ENCODE measurements at places on chromosomes 13 and 19.

DNA sequence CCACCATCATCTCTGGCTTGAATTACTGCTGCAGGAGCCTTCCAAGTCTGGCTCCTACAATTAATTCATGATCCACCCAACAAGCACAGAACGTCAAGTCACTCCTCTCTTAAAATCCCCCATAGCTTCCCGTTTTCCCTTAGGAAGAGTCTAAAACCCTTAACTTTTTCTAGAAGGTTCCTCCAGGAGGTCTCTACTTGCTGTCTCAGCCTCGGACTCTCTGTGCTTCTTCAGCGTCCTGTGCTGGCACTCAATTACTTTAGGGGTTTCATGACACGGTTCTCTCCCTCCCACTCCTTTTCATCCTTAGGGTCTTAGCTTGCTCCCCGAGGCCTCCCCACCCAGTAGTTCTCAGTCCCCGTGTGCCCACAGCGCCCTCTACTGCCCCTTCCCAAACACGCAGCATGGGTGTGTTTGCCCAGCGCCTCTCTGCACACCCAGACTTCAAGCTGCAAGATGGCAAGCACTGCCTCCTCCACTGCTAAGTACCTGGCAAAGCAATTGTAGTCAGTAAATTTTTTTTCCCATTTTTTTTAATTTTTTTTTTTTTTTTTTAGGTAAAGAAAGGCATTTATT is 25.8 kb upstream of the MAP3K10 start:
- DNase-seq, result peak; percentile 55

- DNase-seq, result no peak
These were observed 36.1 kb downstream of the ACTN4 start for GRCh38 chr19:38683393-38684077.

GRCh38 chr19:4981681-4981958 is 12.7 kb downstream of the KDM4B start:
- no peak for DNase-seq

DNA sequence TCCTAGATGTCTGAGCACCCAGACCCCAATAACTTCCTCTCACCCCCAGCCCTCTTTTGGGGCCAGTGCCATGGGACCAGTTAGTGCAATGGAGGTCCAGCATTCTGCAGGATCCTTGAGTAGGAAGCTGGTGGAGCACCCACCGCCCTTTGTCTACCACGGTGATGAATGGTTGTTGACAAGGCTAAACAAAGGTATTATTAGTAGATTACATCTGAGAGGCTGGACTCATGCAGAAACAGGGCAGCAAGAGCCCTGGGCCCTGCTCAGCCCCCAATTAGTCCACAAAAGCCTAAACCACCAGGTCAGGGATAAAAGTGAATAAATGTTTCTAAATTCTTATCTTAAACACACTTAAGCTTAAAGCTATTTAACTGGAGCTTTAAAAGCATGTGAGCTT is 196.5 kb upstream of the TSHZ3 start:
- no peak for DNase-seq

DNA sequence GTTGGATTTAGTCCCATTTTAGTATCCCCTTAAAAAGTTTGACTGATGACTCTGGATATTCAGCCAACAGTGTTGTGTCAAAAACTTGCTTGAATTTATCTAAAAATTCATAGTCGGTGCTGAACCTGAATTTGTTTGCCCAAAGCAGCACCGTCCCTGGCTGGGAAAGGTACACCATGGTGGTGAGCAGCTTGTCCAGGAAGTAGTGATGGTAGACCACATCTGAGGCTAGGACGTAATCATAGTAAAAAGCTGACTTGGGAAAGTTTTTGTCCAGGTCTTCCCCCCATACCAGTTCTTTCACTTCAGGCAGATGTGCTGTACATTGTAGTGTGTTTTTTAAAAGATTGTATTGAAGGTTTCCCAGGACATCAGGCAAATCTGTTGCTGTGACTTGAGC is 8.8 kb downstream of the METTL21C start:
- no peak for DNase-seq

- DNase-seq, result peak; percentile 27
These were observed 12.1 kb upstream of the PEX11G start for GRCh38 chr19:7500811-7501450.

Measured in stimulated activated naive CD4-positive, alpha-beta T cell (primary cell).